Inflammatory macrophage treated with lipopolysaccharide for 1 hour (primary cell): ENCODE measurements at places on chromosomes 5 and 9.
A peak's percentile ranks its signal among the peaks of the same experiment; 100 is the strongest.

- DNase-seq, result no peak
These were observed 63.7 kb downstream of the SHOC1 start for GRCh38 chr9:111730937-111731567.

DNA sequence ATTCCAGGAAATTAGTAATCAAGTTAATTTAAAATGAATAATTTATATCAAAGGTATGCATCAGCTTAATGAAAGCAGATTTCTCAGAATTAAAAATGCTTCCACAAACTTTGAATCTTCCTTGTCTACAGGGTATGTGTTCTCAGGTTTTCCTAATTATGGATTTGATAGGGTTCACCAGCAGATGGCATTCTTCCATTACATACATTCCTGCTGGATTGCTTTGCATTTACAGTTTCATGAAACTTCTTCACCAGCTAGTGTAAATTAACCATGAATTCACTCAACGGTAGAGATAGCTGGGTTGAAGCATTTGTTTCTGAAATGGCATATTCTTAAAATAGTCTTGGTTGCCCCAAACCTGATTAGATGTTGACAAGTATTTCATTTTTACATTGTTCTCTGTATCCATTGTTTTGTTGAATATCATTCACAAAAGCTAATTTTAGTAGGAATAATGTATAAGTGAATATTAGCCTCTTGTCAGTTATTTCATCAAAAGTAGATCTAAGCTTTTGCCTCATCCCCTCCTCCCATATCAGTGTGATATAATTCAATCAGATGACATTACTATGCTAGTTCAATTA is 68.7 kb upstream of the WDR41 start:
- DNase-seq, result peak; percentile 52

- no peak for DNase-seq
These were observed 158.7 kb downstream of the GNAQ start for GRCh38 chr9:77872863-77873262.

- DNase-seq, result no peak
These were observed 339.2 kb downstream of the GLIS3 start for GRCh38 chr9:3960661-3961144.

GRCh38 chr9:134167530-134167931 is 3.2 kb upstream of the RNU6ATAC start:
- DNase-seq, result no peak

- peak; percentile 62 for DNase-seq
These were observed 61.7 kb upstream of the IFNK start for GRCh38 chr9:27462434-27462833.

DNA sequence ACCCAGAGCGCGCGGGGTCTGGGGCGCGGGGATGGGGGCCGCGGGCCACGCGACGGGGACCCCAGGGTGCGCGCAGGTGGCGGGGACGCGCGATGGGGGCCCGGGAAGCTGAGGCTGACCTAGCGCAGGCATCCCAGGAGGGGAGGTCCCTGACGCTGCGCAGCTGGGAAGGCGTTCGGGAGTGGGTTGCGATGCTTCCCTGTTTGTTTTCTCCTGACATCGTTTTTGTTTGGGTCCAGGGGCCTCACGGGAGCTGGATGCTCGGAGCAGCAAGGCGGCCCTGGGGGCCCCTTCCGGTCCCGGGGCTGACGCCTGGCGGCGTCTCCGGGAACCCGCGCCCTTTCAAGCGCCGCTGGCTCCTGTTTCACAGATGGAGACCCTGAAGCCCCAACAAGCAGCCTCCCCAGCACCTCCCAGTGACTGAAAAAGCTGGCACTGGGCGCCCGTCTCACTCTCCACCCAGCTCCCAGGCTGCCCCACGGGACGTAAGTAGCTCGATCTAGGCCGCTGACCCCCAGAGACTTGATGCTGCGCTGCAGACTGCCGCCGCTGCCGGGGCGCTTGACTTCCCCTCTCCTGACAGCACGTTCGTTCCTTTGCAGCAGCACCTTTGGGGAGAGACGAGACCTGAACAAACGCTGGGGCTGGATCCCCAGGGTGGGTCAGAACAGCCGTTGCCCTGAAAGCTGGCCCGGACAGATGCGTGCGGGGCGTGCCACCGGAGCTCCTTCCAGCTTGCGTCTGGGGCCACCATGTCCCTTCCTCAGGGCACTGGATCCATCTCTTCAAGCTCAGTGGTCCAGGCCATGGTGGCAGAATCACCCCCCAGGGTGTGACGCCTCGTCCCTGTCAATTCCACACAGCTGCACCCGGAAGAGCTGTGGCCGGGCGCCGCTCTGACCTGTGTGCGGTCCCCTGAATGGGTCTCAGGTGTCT is 593 bp downstream of the BRD3OS start:
- DNase-seq, result no peak

DNA sequence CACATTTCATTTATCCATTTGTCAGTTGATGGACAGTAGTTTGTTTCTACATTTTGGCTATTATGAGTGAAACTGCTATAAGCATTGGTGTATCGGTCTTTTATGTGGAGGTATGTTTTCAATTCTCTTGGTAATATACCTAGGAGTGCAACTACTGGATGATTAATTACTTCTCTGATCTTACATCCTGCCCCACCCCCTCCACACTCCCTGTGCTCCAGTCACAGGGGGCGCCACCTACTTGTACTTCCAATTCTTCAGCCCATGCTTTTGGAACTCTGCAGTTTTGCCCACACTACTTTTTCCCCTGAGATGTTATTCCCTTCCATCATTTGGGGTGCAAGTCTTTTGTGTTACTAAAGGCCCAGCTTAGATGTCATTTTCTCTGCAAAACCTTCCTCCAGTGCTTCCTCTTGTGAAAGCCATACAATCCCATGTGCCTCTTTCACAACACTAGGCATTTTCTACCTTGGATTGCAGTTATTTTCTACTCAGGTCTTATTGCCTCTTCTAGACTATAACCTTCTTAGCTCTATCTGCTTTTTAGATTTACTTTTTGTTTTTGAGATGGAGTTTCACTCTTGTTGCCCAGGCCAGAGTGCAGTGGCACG is 42.1 kb downstream of the SEC61B start:
- DNase-seq, result peak; percentile 34

DNA sequence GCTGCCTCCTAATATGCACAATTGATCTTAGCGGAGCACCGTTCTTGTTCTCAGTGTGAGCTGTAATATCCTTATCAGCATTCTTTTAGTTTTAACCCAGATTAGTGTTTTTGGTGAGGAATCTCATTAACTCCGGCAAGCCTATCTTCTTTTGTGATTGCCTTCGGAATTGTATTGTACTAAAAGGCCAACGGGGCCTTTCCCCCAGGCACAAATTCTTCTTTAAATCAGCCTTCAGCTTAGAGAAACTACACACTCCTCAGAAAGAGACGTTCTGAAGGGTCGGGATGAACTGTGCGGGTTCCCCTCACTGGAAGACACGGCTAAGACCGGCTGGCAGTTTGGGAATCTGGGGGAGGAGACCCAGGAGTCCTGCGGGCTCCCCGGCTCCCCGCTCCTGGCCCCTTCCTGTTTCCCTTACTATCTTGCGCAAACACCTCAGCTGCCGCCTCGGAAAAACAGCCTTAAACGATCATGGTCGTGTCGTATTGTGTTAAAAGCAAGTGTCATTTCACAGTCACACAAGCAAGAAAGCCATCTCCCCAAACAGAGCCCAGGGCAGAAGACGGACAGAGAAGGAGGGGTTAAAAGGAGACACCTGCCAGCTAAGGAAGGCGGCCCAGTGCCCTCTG is 353.1 kb upstream of the IRX2 start:
- no peak for DNase-seq

DNA sequence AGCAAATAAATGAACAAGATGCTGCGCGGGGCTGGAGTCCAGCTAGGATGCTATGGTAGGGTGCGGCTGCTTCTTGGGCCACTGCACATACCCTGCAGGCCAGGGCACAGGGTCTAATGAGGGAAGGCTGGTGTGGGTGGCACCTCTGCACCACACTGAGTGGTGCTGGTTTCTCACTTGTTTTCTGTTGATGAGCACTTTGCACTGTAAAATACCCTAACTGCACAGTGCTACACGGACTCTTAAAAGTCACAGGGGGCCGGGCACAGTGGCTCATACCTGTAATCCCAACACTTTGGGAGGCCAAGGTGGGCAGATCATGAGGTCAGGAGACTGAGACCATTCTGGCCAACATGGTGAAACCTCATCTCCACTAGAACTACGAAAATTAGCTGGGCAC is 52.7 kb upstream of the DMRT1 start:
- no peak for DNase-seq

GRCh38 chr9:89766991-89767390 is 162.2 kb downstream of the GADD45G start:
- DNase-seq, result no peak

GRCh38 chr5:107680099-107680498 is 9.4 kb upstream of the EFNA5 start:
- DNase-seq, result no peak

DNA sequence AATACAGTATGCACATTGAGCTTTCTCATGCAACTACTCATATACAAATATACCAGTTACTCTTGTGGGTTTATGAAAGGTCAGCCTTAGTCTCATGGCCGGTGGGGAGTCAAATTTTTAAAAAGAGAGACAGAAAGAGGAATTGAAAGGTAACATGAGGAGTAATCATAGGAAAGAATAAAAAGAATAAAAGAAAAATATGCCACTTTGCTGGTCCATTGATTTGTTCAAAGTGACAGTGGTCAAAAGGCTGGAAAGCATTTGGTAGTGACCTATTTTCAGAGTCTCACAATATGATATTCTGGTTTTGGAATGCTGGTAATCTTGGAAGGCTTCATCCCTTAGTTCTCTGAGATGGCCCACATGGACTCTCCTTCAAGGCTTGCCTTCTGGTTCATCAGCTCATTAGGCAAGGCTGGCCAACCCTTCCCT is 67.0 kb downstream of the ZNF366 start:
- no peak for DNase-seq

DNA sequence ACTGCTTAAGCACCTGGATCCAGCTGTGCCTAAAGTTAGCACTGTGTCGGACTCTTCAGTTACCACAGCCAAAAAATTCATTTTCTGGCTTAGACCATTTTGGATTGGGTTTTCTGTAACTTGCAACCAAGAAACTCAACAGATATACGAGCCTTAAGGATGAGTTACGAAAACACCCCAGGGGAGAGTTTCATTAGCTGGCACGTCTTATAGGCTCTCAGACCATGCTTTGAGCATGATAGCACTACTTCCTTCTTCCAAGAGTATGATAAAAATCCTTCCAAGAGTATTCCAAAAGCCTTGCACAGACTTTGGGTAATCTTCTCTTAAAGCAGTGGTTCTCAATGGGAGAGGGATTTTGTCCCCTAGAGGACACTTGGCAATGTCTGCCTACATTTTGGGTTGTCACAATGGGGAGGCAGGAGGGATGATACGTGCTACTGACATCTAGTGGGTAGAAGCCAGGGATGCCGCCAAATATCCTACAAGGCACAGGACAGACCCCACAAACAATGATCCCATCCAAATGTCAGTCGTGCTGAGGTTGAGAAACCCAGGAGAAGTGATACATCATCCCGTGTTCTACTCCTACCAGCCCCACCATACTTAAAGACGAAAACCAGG is 64.8 kb downstream of the SMIM23 start:
- DNase-seq, result no peak

DNA sequence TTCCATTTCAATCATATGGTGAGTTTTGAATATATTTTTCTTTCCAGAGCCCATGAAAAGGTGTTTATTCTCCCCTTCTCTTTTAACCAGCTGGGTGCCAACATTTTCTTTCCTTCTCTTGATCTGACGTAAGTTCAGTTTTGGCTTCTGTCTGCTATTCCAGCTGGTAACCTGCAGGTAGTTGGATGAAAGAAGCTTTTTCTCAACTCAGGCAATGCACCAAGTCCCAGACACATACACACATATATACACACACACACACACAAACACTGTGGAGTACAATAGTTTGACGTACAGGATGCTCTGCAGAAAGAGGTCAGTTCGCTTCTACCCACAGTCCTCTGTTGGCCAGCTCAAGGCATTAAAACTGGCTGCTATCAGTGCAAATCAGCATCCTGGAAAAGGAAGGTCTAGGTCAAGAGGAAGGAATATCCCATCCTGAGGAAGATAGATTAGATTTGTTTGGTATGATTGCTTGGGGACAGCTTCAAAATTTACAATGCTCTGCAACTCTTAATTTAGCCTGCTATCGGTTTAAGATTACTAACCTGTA is 214.3 kb upstream of the SEMA6A start:
- DNase-seq, result no peak

- no peak for DNase-seq
These were observed 104.6 kb upstream of the IL6ST start for GRCh38 chr5:56099346-56099745.

DNA sequence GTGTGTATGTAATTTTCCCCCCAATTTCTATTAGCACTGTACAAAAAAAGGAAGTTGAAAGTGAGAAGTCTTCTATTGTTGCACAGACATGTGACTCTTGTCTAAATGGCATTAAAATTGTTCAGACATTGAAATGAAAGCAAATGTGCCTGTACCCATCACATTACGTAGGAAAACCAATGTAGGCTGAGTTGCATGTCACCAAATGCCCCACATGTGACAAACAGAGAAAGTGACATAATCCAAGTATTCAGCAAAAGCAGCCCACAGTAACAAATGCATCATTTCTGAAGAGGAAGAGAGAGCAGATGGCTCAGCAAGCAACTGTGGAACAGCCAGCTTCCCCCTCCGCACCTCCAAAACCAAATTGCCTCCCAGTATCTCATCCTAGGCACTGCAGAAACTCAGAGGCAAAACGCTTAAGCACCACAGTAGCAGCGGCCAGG is 161.5 kb upstream of the NR4A3 start:
- peak; percentile 99 for DNase-seq
